Stimulated activated CD8-positive, alpha-beta memory T cell treated with anti-CD3 and anti-CD28 coated beads, Interleukin-15, amount 100 ng/mL, for 48 hours (primary cell): ENCODE measurements at places on chromosomes 16 and 17.

GRCh38 chr17:62780269-62780668 lies 27.8 kb downstream of the MARCHF10 start:
- no peak for DNase-seq

DNA sequence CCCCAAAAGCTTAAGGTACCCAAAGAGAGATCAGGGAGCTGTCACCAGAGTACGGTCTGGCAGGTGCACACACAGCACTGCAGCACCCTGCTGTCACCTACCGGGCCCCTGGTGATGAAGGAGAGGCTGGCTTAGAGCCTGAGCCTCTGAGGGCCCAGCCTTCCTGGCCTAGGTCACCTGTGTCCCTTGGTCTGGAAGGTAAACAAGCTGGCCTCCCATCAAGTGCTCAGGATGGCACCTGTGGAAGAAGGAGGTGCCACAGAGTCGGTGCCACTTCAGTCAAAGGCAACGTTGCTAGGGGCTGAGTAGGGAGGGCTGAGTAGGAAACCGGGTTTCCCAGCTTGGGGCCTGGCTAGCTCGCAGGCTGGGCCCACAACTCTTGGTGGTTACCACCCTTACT lies 70.7 kb downstream of the COG7 start:
- no peak for DNase-seq

DNA sequence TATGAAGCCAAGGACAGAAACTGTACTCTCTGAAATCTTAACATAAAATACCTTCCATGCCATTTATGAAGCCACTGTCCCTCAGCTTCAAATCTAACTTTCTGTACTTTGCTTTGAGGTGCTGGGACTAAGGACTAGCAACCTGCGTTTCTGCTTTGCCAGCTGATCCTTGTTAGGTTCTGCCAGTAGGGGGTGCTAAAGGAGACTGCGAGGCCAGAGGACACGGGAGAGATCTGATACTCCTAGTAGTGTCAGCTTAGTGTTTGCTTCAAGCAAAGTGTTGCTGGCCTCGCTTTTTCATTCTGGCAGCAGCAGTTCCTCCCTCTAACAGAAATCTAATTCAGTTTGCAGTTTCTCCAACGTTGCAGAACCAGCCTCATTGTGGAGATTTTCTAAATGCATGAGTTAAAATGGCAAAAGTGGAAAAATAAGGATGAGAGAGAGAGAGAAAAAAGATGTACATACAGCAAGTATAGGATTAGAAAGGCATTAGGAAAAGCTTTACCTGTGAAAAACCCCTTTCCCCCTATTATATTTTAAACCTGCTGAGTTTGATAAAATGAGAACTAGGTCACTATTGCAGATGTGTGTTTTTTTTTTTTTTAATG lies 297.5 kb downstream of the CA10 start:
- no peak for DNase-seq

DNA sequence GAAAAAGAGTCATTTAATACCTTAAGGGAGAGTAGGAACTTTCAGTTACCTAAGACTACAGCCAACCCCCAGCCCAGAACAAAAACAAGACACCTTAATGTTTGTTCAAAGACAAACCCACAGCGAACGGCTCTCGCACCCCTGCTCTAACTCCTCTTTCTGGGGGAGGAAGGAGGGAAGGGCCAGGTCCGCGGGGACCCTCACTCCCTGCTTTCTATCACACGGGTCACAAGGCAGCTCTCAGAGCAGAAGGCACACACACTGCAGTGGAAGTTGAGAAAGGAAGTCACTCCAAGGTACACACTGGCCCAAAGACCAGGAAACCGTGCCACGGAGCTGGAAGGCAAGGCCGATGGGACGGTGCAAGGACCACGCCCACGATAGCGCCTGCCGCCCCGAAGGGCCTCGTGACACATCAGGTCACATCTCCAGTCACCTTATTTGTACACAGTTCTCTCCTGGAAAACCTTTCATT lies 10.0 kb downstream of the LITAFD start:
- no peak for DNase-seq

DNA sequence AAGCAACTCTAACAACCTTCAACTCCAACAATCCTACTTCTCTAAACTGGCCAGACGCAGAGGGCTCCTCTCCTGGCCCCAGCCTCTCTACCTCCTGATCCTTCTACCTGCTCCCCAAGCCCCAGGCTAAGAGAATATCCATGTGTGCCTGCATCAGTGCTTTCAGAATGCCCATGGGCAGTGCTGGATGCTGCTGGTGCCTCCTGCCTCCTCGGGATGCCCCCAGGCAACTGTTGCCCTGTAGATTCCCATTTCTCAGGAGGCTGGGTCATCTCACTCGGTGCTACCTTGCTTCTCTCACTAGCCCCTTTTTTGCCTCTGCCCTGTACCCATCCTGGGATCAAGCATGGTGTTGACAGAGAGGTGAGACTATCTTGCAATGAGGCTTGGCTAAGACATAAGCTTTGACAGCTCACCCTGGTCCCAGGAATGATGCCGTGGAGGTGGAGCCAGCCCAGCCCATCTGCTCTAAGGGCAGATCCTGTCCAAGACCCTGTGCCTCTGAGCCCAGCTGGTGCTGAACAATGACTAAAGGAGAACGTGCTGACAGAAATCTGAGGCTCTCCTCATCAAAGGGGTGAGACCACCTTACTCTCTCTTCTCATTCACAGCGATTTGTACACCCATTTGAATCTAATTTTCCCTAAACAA lies 19.4 kb upstream of the SUPT4H1 start:
- no peak for DNase-seq

DNA sequence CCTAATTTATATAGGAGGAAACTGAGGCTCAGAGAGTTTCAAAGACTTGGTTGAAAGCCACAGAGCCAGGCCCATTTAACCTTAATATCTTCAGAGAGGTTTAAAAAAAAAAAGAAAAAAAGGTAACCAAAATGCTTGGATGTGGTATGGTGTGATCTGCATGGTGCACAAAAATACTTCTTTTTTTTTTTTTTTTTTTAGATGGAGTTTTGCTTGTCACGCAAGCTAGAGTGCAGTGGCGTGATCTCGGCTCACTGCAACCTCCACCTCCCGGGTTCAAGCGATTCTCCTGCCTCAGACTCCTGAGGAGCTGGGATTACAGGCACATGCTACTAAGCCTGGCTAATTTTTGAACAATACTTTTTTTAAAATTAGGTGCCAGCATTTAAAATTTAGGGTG lies 101.8 kb downstream of the XYLT1 start:
- no peak for DNase-seq

- no peak for DNase-seq
These were observed 33.1 kb upstream of the HERPUD1 start for GRCh38 chr16:56898847-56899246.

DNA sequence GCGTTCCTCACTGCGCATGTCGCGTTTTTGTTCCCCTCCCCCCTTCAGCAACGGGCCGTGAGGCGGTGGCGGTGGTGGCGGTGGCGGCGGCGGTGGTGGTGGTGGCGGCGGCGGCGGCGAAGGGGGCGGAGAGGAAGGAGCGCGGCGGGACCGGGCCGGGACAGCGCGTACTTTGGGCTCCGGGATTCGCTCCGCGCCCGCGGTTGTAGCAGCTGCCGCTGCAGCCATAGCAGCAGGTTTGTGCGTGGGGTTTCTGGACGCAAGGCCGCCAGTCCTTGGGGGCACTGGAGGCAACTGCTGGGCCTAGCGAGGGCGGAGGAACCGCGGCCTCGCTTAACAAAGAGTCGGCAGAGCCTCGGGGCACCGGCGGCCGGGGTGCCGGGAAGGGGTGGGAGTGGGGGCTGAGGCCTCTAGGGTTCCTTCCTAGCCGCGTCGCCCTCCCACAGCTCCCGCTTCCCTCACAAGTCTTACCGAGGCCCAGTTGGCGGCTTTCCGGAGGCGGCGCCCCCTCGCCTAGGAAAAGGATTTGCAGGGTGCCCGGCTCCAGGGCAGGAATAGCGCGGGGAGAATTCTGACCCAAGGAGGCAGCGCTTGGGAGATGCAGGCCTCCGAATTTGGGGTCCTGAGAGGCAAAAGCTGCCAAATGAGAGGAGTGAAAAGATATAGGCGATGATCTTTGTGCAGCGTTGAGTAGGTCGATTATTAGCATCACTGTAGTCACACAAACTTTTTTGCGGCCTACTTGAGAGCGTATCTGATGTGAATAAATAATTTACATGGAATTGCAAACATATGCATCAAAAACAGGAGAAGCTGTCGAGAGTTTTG lies at the start of gene DDX42:
TSS of gene DDX42 (plus strand) at position 30 of the 828 bp plus-strand sequence. CDS start 12,880 bp downstream, outside the sequence.
- no peak for DNase-seq

DNA sequence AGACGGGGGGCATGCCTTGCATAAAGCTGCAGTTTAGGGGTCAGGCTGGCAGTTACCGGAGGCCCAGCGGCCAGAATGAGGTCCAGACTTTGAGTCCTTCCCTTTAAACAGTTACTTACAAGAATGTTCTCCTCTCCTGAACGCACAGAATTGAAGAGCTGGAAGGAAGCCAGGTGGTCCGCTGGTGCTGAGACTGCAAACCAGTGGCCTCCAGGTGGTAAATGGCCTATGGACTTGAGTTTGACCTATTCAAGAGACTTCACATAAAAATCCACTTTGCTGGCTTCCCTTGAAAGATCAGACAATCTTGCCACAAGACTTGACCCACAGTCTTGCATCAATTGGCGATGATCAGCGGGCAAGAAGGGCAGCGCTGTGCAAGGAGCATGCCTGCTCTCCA lies 14.7 kb upstream of the SEZ6 start:
- no peak for DNase-seq

DNA sequence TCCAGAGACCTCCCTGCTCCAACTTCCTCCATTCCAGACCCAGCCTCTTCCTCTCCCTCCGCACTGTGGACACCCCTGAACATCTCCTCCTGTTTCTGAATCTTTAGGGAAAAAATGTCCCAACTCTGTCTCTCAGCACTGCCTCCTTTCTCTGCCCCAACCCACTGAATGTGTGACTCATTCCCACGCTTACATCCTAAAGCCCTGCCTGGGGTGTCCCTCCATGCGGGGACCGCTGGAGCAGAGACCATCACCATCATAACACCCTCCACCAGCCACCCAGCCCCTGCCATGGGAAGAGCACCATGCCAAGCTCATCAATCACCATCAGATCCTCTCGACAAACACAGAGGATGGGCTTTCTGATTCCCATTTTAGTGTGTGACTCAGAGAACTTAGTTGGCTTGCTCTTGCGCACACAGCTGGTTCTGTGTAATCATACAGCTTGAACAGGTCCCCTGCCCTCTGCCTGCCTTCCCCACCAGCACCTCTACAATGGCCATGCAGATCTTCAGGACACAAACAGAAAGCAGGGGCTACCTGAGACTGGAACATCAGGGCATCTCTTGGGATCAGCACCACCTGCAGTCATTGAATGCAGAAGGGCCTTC lies 10.7 kb downstream of the RPRML start:
- DNase-seq, result no peak

DNA sequence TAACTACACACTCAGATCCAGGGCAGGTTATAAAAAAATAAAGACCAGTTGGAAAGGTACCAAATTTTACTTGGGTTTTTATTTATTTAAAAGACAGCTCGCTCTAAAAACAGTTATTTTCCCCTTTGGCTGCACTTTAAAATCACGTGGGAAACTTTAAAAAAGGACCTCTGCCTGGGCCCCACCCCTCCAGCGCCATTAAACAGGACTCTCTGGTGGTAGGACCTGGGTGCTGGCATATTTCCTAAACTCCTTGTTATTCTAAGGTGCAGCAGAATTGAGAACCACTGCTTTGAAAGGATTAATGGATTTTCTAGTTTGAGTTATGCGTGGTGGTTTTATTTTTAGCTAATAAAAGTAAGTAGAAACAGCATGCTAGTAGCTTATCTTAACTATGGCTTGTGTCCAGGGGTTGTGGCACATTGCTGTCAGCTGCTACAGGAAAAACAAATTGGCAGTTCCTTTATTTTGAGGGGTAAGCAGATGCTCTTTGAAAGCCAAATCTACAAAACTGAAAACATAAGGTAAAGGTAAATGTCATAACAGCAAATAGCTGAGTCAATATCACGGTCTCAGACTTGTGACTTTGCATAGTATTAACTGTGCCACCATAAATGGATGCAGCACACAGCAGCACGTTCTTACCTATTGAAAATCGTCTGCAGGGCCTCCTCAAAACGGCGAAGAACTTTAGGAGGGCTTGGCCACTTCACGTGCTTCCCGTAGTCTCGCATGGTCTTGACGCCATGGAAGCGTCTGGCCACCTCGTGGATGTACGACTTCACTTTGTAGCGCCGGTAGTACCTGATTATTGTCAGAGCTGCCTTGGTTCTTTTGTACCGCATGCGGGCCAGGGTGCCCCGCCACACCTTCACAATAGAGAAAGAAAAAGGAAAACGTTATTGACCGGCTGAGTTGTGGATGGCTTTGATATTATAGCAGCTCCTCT lies 172.0 kb downstream of the CDK5R1 start:
- DNase-seq, result no peak

DNA sequence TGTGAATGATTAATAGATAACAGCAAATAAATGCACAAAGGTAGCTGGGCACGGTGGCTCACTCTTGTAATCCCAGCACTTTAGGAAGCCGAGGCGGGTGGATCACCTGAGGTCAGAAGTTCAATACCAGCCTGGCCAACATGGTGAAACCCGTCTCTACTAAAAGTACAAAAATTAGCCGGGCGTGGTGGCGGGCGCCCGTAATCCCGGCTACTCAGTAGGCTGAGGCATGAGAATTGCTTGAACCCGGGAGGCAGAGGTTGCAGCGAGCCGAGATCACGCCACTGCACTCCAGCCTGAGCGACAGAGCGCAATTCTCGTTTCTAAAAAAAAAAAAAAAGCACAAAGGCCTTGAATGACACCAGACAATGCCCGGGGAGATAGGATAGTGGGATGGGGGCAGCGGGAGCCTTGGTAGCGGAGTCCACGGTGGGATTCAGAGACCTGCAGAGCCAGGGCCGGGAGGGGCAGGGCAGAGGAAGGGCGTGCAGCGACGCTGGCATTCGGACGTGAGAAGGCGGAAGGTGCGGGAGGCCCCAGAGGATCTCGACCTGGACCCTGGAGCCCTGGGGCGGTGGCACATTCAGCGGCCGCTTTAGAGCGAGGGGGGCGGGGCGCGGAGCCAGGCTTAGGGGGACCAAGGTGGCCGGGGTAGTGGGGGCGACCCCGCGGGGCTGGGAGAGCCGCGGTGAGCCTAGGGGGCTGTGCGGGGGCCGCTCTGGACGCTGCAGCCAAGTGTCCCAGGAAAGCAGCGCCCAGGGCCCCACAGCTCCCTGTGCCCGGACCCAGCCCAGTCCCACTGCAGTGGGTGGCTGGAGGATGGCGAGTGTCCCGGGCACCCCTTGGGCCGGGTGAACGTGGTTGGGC lies 999 bp upstream of the FLYWCH2 start:
- no peak for DNase-seq

GRCh38 chr16:10564591-10564990 lies 15.8 kb downstream of the EMP2 start:
- DNase-seq, result no peak
